NCI-H1694 (cell line): ENCODE measurements at places on chromosomes 13 and 19.

GRCh38 chr13:94033098-94033497, 446.4 kb downstream of the DCT start:
- no peak for DNase-seq

DNA sequence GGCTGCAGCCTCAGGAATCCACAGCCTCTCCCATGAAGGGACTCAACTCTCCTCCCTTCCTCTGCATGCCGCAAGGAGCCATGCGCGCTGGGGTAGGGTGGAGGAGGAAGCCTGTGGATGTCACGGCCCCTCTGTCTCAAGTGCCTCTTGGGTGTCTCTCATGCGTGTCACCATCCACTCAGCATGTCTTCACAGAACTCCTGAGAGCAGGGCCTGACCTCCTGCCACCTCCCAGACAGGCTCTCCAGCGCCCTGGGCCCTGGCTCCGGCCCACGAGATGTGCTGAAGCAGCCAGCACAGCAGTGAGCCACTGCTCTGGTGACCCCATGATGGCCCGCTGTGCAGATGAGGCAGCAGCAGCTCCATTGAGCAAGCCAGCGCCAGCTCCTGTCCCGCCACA, 25.9 kb upstream of the SPACA7 start:
- no peak for DNase-seq

- peak; percentile 32 for DNase-seq
Measured at GRCh38 chr13:96984051-96984508, 10.2 kb downstream of the OXGR1 start.

GRCh38 chr13:51222037-51222685, at the start of gene FAM124A:
Gene FAM124A, plus strand, starts transcription at chr13:51222398. Its CDS starts 104 bp downstream, at chr13:51222502.
- no peak for DNase-seq

DNA sequence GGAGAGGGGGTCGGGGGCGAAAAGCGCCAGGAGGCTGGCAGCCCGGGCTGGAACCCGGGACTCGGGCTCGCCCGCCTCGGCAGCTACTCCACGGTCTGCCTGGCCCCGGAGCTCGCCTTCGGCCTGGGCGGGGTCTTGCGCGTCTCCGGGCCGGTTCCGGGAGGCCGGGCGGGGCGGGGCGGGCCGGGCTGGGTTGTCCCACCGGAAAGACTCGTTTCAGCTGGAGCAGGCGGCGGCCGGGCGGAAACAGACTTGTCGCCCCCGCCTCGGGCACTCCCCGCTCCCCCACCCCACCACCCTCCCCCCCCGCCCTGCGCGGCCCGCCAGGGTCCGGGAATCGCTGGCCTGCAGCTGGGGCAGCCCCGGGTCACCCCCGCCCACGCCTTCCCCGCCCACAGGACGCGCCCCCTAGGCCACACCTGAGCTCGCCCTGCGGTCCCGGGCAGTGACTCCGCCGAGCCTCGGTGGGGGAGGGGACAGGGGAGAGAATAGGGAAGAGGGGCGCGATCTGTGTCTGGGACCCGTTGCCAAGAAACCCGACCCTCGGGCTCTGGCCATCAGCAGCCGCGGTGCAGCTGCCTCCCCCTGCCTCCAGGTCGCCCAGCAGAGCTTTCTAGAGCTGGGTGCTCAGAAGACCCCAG, 109.4 kb downstream of the KCTD15 start:
- no peak for DNase-seq

DNA sequence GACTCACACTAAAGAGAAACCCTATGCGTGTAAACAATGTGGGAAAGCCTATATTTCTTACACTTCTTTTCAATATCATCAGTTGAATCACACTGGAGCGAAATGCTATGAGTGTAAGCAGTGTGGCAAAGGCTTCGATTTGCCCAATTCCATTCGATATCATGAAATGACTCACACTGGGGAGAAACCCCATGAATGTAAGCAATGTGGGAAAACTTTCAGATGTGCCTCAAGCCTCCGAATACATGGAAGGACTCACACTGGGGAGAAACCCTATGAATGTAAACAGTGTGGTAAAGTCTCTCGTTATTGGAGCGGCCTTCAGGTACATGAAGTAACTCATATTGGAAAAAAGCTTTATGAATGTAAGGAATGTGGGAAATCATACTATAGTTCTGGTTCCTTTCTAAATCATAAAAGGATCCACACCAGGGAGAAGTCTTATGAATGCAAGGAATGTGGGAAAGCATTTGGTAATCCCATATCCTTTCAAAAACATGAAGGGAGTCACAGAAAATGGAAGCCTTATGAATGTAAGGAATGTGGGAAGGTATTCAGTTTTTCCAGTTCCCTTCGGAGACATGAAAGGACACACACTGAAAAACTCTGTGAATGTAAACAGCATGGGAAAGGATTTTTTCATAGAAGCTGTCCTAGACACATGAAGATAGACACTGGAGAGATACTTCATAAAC, 28.1 kb downstream of the ZNF20 start:
- no peak for DNase-seq
